ENCODE measurements at places on chromosomes 1 and 21. TPM values are rescaled to one million over a fixed set of nuclear protein-coding genes. Genes with fewer than 3 reads are reported as not detected.

Gene S100A10
- polyA plus RNA-seq, result 186 TPM

Gene CACHD1
- polyA plus RNA-seq, result 13.0 TPM

Gene PLCH2
- polyA plus RNA-seq, result 1.0 TPM

Gene C1orf115
- polyA plus RNA-seq, result 11.9 TPM

Gene LEFTY2
- polyA plus RNA-seq, result 3.3 TPM

Gene WDR4
- 10.0 TPM for polyA plus RNA-seq

Gene AVPR1B
- 0.14 TPM for polyA plus RNA-seq

Gene TRAF5
- 23.1 TPM for polyA plus RNA-seq

Gene KIF26B
- polyA plus RNA-seq, result 0.99 TPM

Gene ZSWIM5
- polyA plus RNA-seq, result 0.34 TPM

Gene LCE6A
- polyA plus RNA-seq, result not detected

Gene KRTAP10-5
- polyA plus RNA-seq, result not detected

Gene RNF2
- polyA plus RNA-seq, result 34.5 TPM

Gene DCST1
- not detected for polyA plus RNA-seq

Gene CD34
- polyA plus RNA-seq, result 151 TPM

Gene ZNF281
- polyA plus RNA-seq, result 9.7 TPM

Gene CYP4A11
- 0.22 TPM for polyA plus RNA-seq

Gene EPHA2
- 8.9 TPM for polyA plus RNA-seq

Gene WNT4
- 10.3 TPM for polyA plus RNA-seq

Gene STIL
- 3.9 TPM for polyA plus RNA-seq

Gene RXFP4
- polyA plus RNA-seq, result 0.36 TPM

Gene ZNF326
- 23.9 TPM for polyA plus RNA-seq

Gene FOXD3
- polyA plus RNA-seq, result 10.6 TPM

Gene LCE5A
- not detected for polyA plus RNA-seq

Gene BRDT
- polyA plus RNA-seq, result 0.37 TPM

Gene OR2M5
- not detected for polyA plus RNA-seq

Gene E2F2
- 3.9 TPM for polyA plus RNA-seq

Gene CSTB
- 21.7 TPM for polyA plus RNA-seq

Gene SV2A
- 2.1 TPM for polyA plus RNA-seq

Gene PLPP3
- polyA plus RNA-seq, result 127 TPM

Gene CFAP45
- 0.40 TPM for polyA plus RNA-seq

Gene SH2D2A
- polyA plus RNA-seq, result 0.49 TPM
